ENCODE measurements at places on chromosomes 2 and 18. TPM values are rescaled to one million over a fixed set of nuclear protein-coding genes. Genes with fewer than 3 reads are reported as not detected.

The CACNB4 gene
- total RNA-seq = 0.33 TPM

The MYO3B gene
- 4.7 TPM for total RNA-seq

The CHRNG gene
- not detected for total RNA-seq

The FAM161A gene
- 3.0 TPM for total RNA-seq

The CRYBA2 gene
- 26.4 TPM for total RNA-seq

The LYG1 gene
- total RNA-seq = not detected

The ACADL gene
- 26.4 TPM for total RNA-seq

The NDUFS1 gene
- total RNA-seq = 18.7 TPM

The ELOA2 gene
- not detected for total RNA-seq

The CRYGC gene
- not detected for total RNA-seq

The LAPTM4A gene
- total RNA-seq = 100 TPM
